ENCODE measurements at places on chromosomes 6 and 20. TPM values are rescaled to one million over a fixed set of nuclear protein-coding genes. Genes with fewer than 3 reads are reported as not detected.

- H3K27me3 ChIP-seq: peaks cover 4% of the 10 kb centered on the region
- no peak overlapping the region for H3K4me3 ChIP-seq
- DNase-seq: no peak
- no peaks in the 10 kb centered on the region for H3K4me1 ChIP-seq
These were observed 12.1 kb downstream of the BPIFB3 start for GRCh38 chr20:33065785-33066184.

DNA sequence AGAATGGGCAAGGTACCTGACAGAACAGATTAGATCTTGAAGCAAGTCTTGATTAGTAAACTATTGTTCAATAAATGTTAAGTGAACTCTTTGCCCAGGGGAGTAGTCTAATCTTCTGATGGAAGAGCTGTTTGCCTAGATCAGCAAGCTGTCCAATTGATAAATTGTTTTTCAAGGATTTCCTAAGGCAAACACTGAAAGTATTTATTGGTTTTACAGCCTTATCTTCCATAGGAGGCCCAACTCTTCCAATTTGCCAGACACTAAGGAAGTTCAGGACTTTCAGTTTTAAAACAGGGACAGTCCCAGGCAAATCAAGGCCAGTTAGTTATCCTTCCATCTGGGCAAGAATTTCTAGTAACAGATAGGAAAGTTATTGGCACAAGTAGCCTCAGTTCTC, 1.8 kb upstream of the C6orf163 start:
- DNase-seq: no peak
- no peaks in the 10 kb centered on the region for H3K36me3 ChIP-seq
- H3K4me3 ChIP-seq: no peak overlapping the region

GRCh38 chr6:128979071-128979470, 96.1 kb downstream of the LAMA2 start:
- H3K4me3 ChIP-seq: no peak overlapping the region
- DNase-seq: no peak
- no peaks in the 10 kb centered on the region for H3K36me3 ChIP-seq

DNA sequence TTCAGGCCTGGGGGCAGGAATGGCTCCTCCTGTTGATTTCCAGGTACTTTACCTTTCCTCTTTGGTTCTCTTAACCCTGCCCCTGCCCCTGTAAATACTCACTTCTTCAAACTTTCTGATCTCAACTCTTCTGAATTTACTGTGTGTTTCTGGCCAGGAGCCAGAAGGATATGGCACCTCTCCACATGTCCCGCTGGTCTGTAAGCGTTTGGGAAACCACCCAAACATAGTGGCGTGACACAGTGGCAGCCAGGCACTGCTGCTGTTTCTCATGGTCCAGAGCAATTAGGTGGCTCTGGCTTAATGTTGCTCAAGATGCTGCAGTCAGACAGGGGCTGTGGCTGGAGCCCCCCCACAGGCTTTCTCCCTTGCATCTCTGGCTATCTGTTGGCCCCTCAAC, 374.5 kb downstream of the RNGTT start:
- H3K4me1 ChIP-seq: peaks cover 5% of the 10 kb centered on the region
- H3K36me3 ChIP-seq: no peaks in the 10 kb centered on the region
- no peak overlapping the region for H3K27ac ChIP-seq
- no peak for DNase-seq
- H3K27me3 ChIP-seq: no peaks in the 10 kb centered on the region
- no peak overlapping the region for H3K4me3 ChIP-seq

- no peak overlapping the region for H3K4me3 ChIP-seq
- DNase-seq: no peak
- no peak overlapping the region for H3K27ac ChIP-seq
These were observed 53.0 kb downstream of the TNFAIP3 start for GRCh38 chr6:137919837-137920730.

GRCh38 chr6:158568549-158568948, 8.7 kb downstream of the TMEM181 start:
- H3K27ac ChIP-seq: no peak overlapping the region
- peaks cover 18% of the 10 kb centered on the region for H3K4me1 ChIP-seq
- H3K27me3 ChIP-seq: no peaks in the 10 kb centered on the region
- peak; percentile 37 for DNase-seq

- DNase-seq: no peak
- no peaks in the 10 kb centered on the region for H3K27me3 ChIP-seq
- H3K4me1 ChIP-seq: peaks cover 6% of the 10 kb centered on the region
- H3K27ac ChIP-seq: no peak overlapping the region
- H3K36me3 ChIP-seq: no peaks in the 10 kb centered on the region
These were observed 84.2 kb downstream of the MYB start for GRCh38 chr6:135265278-135265677.

- no peak overlapping the region for H3K4me3 ChIP-seq
- H3K36me3 ChIP-seq: no peaks in the 10 kb centered on the region
- H3K27me3 ChIP-seq: no peaks in the 10 kb centered on the region
- no peaks in the 10 kb centered on the region for H3K4me1 ChIP-seq
These were observed 193.9 kb upstream of the EYS start for GRCh38 chr6:65900928-65901327.

DNA sequence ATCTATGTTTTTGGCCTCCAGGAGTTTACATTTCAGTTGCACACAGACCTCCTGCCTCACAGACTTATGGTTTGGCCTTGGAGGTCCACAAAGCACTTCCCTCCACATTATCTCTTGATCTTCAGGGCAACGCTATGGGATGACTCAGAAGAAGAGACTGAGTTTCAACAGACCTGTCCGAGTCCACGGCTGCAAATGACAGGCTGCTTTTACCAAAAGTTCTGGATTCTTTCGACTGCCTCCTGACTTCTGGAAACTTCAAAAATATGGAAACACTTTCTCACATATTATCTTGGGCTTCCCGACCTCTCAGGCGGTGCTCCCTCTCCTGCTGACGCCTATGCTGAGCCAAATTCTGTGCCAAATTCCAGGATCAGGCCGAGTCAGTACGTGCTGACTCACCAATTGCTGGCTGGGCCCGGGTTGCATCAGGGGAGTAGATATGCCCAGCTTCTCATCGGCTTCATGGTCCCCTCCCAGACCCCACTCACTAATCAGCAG, 190.2 kb downstream of the BMP7 start:
- H3K27ac ChIP-seq: peak overlapping the region; percentile 54
- DNase-seq: no peak
- H3K4me1 ChIP-seq: peaks cover 20% of the 10 kb centered on the region
- H3K27me3 ChIP-seq: peaks cover 25% of the 10 kb centered on the region
- no peaks in the 10 kb centered on the region for H3K36me3 ChIP-seq

DNA sequence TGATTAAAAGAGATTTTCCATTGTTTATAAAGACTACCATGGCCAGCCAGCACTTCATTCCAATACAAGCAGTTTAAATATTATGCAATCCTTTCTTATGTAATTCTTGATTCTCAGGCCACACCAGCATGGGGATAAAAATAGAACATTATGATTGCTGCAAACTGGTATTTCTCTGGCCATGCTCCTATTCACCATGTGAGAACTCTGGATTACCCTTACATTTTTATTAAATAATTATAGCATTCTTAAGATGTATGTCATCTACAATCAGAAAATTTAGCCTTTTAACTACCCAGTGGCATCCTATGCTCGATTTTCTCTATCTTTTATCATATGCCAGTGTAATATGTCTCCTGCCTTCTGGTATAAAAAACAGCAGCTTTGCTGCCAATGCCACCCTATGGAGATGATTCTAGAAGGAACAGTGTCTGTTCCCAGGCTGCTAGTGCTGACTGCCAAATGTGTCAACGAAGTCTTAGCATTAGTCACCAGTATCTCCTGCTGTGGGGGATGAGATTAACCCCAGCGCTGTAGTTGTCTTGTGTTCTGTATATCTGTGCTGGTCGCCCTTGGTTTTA, 501.4 kb downstream of the BCKDHB start:
- peak overlapping the region; percentile 45 for H3K27ac ChIP-seq
- no peaks in the 10 kb centered on the region for H3K27me3 ChIP-seq
- DNase-seq: no peak
- peaks cover 21% of the 10 kb centered on the region for H3K4me1 ChIP-seq
- no peak overlapping the region for H3K4me3 ChIP-seq

GRCh38 chr20:43942667-43943285, 28.1 kb downstream of the TOX2 start:
- H3K4me1 ChIP-seq: peaks cover 36% of the 10 kb centered on the region
- no peak overlapping the region for H3K4me3 ChIP-seq
- H3K27me3 ChIP-seq: peaks cover 7% of the 10 kb centered on the region
- DNase-seq: no peak
- H3K27ac ChIP-seq: no peak overlapping the region
- H3K36me3 ChIP-seq: no peaks in the 10 kb centered on the region

GRCh38 chr6:13302291-13302690, 26.0 kb downstream of the TBC1D7 start:
- H3K4me3 ChIP-seq: no peak overlapping the region
- no peak for DNase-seq
- H3K27me3 ChIP-seq: no peaks in the 10 kb centered on the region

GRCh38 chr6:36780442-36781177, 58.6 kb downstream of the CPNE5 start:
- no peak overlapping the region for H3K27ac ChIP-seq
- H3K4me1 ChIP-seq: no peaks in the 10 kb centered on the region
- H3K27me3 ChIP-seq: peaks cover 4% of the 10 kb centered on the region
- no peak overlapping the region for H3K4me3 ChIP-seq

DNA sequence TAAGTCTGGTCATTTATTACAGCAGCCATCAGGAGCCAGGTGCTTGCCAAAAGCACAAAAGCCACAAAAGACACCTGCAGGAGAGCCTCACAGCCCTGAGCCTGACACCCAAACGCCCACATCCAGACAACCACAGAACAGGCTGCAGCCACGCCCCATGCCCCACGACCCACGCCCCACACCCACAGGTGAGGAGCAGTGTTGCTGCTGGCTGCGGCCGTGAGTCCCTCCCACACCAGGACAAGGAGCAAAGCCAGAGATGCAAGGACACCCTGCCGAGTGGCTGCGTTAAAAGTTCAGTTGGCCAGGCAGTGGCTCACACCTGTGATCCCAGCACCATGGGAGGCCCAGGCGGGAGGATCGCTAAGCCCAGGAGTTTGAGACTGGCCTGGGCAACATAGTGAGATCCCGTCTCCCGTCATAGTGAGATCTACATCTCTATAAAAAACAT, 43.0 kb downstream of the SLC2A4RG start:
- H3K36me3 ChIP-seq: no peaks in the 10 kb centered on the region
- H3K4me1 ChIP-seq: no peaks in the 10 kb centered on the region
- no peaks in the 10 kb centered on the region for H3K27me3 ChIP-seq
- no peak overlapping the region for H3K27ac ChIP-seq
- DNase-seq: no peak

Gene FAM110A
- total RNA-seq: 45.3 TPM

Gene MEI4
- 0.48 TPM for total RNA-seq

Gene SLC17A9
- total RNA-seq: 2.1 TPM

Gene LTB
- not detected for total RNA-seq

Gene LINC00237
- not detected for total RNA-seq

Gene BPIFA2
- total RNA-seq: not detected

Gene RFX6
- not detected for total RNA-seq

Gene FOXF2
- total RNA-seq: 1.3 TPM

Gene ADGRF5
- total RNA-seq: 4.4 TPM

Gene FABP7
- 35.6 TPM for total RNA-seq

Gene NOX3
- total RNA-seq: not detected

Measured in suprapubic skin (tissue), 4 donors.